ENCODE measurements at places on chromosomes 7 and 10. TPM values are rescaled to one million over a fixed set of nuclear protein-coding genes. Genes with fewer than 3 reads are reported as not detected.

Gene PIP
- total RNA-seq, result not detected

DNA sequence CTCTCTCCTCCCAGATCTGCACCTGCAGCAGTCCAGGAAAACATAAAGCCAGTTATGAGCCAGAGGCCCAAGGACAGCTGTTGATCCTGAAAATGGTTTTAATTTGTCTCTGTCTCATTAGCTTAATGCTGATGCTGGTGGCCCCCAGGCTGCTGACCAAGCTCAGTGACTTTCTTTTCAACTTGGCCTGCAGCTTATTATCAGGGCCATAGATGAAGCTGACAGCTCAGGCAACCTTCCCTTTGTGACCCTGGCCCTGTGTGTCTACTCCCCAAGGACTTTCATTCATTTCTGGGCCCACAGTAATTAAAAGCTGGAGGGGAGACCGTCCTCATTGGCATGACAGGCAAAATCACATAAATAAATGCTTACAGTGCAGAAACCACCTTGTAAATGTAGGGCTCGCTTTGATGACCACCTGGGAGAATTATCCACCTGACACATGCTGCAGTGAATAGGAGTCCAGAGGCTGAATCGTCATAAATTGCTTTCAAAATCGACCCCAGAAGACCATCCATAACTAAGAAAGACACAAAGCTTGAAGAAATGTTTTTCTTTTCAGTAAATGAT, 138.5 kb downstream of the NPY start:
- no peak for DNase-seq

DNA sequence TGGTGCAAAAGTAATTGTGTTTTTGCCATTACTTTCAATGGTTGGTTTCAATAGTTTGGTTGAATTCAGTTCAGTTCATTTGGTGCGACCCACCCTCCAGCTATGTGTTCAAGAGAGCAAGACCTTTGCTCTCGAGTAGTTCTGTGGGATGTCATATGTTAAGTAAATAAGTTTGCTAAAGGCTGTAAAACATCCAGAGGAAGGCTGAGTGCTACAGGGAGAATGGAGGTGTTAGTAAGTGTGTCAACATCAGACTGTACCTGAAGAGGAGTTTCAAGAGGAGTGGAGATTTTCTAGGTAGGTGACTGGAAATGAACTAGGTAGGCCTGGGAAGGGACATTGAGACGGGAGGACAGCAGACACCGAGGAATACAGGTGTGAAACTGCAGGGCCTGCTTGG, 147.7 kb downstream of the SH2D4B start:
- no peak for DNase-seq

DNA sequence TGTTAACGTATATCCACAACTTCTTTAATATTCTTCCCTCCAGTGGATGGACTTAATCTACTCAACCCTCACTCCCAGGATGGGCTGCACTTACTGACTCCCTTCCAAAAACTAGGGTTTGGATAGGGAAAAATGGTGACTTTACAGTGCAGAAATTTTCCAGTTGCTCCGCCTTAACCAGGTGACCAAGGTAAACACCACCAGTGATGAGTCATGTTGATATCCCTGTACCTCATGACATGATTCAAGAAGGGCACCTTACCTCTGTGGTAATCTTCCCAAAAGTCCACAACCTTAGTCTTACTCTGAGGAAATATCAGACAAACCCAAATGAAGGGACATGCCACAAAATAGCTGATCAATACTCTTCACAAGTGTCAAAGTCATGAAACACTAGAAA, 3.5 kb upstream of the GSTK1 start:
- DNase-seq, result no peak

- no peak for DNase-seq
These were observed 192.9 kb downstream of the CAMK1D start for GRCh38 chr10:12542133-12542670.

Gene HMX3
- not detected for total RNA-seq

All from posterior vena cava (tissue), 2 donors.